SK-N-SH treated with all-trans-retinoic acid at 6 μM for 48 hours (cell line): ENCODE measurements at places on chromosomes 7 and 10.

DNA sequence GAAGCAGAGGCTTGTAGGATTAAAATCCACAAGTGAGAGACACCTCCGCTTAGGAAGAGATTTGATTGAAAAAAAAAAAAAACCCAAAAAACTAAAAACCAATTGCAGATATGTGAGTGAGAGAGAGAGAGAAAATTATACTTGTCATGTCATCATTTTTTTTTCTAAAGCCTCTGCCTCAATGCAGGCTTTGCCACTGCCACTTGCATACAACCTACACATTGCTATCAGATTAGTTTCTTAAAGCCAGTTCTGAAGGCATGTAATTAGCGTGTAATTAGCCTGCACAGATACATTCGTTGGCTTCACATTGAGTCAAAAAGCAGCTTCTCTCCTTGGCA, 86.1 kb upstream of the MTPN start:
- no peak for ATAC-seq

GRCh38 chr7:47192978-47193377, 388.9 kb downstream of the TNS3 start:
- ATAC-seq: no peak

DNA sequence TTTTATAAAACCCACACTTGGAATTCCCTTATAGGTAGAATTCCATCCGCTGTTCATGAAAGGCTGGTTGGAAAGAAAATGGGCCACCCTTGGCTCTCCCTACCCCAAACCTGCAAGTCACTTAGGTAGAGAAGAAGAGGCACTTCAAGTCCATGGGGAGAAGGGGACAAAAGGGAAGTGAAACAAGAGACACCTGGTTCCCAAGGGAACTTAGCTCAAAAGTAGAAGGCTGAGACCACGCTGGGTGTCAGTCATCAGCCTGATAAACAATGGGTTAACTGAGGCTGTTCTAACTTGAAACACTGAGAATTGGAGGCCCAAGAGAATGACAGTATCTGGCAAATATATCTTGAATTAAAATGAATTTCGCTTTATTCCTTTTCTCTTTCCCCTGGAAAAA, 330.8 kb upstream of the NFE2L3 start:
- ATAC-seq: no peak

DNA sequence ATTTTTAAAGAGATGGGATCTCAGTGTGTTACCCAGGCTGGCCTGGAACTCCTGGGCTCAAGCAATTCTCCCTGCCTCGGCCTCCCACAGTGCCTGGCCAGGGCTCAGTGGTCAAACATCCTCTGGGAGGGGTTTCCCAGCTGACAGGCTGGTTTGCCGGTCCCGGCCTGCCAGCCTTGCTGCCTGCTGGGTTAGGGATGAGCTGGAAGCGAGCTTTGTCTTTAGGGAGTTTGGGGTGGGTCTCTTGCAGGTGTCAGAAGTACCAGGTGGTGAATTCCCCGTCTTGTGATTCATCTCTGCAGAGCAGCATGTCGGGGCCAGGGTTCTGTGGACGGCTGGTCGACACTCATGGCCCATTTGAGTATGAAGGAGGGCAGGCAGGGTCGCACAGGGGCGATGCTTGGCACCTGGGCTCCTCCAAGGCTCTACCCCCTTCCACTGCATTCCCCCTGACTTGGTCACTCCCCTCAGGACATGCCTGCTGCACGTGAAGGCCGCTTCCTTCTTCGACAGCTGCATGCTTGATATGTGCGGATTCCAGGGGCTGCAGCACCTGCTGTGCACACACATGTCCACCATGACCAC, 30.3 kb downstream of the ZAN start:
- ATAC-seq: no peak

DNA sequence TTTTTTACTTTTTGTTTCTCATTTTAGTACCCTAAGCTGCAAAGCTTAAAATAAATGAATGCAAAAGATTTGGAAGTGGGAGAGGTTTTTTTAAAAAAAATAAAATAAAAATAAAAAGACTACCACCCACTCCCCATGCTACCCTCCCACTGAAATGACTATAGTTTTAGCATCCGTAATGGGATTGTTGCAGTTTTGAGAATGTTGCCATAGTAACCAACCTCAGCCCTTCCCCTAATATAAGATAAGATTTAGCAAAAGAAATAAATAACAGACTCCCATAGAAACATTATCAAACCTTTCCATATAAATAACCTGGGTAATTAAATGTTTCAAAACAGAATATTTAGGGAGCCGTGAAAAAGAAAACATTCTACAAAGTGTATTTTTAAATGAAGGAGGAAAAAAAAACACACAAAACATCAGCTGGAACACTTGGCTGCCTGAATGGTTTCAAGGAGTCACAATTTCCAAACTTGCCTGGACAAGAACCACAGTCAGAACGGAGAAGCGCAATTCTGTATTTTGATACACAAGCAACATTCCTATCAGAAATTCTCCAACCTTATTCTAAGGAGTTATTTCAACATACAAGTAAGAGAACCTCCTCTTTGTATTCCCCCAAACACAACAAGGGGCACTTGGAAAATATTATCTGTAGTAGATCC, 57.4 kb downstream of the DGKI start:
- no peak for ATAC-seq

DNA sequence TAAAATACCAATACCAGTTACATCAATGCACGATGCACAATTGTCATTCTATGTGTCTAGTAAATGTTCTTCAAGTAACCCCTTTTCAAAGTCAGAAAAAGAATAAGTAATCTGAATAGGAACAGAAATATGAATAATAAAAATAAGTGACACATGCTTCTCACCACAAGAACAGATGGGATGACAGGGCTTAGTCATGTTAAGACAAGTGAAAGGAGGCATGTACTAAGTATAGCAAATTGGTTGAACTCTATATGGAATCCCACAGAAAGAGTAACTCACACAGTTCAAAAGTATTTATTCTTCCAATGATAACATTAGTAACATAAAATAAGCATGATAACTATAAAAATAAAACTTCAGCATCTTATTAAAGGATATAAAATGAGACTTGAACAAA, 100.9 kb upstream of the TAS2R16 start:
- no peak for ATAC-seq

GRCh38 chr10:10869592-10869991, 148.1 kb upstream of the CELF2 start:
- ATAC-seq: no peak

DNA sequence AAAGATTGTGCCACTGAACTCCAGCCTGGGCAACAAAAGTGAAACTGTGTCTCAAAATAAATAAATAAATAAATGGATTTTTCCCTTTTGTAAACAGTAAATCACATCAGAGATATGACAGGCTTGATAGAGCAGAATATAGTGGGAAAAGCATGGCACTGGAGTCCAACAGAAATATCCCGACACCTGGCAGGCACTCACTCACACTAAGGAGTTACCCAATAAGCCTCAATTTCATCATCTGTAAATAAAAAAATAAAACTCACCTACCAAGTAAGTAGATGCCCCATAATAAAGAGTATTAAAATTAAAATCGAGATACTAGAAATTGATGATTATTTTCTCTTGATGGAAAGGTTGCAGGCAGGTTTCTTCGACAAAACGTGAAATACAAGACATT, 1.7 kb downstream of the ATE1 start:
- ATAC-seq: no peak

- ATAC-seq: no peak
Observed at GRCh38 chr10:51020200-51020599, 54.1 kb upstream of the PRKG1 start.

DNA sequence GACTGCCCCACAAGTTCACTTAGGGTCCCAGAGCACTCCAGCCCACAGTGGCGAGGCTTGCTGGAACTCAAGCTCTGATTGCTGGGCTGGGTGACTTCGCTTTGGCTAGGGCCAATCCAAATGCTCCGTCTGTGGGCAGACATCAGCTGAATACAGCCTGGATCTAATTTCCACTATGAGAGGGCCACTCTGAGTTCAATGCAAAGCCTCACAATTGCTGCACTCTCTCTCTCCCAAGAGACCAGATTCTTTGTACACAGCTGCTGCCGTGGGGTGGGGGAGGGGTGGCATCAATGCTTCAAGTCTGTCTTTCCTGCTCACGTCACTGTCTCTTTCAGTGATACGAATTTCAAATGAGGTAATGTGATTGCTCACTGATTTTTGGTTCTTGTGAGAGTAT, 47.3 kb upstream of the BPGM start:
- ATAC-seq: no peak

- ATAC-seq: peak; percentile 74
Observed at GRCh38 chr10:22986771-22987542, 59.1 kb downstream of the ARMC3 start.

DNA sequence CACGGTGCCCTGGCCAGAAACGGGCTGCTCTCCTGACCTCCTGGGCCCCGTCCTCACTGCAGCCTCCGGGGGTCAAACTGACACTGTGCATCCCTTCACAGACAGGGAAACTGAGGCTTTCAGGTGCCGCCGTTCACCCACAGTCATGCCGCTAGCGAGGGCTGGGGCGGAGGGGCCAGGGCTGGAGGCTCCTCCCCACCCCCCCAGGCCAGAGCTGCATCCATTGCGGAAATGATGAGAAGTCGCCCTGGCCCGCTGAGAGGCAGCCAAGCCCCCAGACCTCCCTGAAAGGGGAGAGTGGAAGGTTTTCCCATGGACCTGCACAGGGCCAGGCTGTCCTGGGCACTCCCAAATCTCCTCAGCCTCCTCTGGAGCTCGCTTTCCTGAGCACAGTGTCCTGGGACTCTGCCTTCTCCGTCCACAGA, 16.5 kb upstream of the INPP5A start:
- no peak for ATAC-seq

DNA sequence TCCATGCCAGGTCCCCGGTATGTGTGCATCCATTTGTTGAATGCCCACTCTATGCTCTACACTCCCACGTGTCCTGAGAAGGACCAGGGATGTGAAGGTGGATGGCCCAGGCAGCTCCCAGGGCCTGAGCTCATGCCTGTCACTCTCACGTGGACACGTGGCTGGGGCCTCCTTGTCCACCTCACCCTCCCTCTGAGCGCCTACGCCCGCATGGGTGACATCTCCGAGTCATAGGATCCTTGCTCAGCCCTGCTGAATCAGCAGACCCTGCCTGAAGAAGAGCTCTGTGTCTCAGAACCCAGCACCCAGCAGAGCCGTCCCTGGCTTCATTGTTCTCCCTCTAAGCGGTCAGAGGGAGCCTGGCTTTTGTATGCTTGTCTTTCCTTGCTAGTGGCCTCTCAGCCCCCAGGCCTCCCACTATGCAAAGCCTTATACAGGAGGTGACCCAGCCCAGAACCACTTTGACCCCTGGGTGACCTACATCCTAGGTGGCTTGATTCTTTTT, 107.9 kb upstream of the PPIF start:
- ATAC-seq: peak; percentile 23

DNA sequence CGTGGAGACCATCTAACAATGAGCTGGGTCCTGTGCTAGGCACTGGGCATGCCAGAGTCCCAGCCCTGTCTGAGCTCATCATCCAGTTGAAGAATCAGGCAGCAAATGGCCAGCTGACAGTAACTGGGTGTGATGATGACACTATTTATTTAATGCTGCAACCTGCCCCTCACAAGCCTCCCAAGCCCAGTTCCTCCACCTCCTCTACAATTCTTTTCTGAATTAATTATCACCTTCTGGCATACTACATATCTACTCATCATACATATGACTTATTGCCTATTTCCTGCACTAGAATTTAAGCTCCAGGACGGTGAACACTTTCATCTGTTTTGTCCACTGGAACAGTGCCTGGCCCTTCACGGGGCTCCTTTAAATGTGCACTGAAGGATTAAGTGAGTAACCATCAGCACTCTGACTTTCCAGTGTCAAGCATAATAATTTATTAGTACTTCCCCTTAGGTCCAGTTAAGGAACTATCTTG, 96.7 kb upstream of the LAMB4 start:
- no peak for ATAC-seq

DNA sequence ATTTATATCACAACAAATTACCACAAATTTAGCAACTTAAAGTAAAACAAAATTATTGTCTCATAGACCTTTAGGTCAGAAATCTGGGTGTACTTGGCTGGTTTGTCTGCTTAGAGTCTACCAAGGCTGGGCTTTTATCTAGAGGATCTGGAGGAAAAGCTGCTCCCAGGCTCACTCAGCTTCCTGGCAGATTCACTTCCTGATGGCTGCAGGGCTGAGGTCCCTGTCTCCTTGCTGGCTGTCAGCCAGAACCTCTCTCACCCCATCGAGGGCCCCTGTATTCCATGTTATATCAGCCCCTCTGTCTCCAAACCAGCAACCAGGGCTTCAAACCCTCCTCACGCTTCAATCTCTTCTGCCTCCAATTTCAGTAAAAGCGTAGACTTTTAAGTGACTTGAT, 734.9 kb downstream of the NRG3 start:
- ATAC-seq: no peak

DNA sequence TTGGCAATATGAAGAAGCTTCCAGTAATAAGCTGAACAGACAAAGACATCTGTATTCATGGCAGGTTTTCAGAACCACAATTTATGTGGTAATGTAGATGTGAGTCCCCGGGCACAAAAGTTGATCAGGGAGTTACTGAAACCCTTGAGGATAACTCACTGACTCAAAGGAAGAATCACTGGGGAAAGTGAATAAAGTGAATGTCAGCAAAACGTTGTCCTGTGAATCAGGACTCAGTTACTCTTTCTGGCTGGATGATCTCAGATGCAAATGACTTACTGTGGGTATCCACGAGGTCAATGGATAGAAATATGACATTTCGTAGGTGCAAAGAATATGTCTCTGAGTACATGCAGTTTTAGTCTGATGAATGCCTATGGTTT, 172.8 kb upstream of the CTBP2 start:
- ATAC-seq: no peak

DNA sequence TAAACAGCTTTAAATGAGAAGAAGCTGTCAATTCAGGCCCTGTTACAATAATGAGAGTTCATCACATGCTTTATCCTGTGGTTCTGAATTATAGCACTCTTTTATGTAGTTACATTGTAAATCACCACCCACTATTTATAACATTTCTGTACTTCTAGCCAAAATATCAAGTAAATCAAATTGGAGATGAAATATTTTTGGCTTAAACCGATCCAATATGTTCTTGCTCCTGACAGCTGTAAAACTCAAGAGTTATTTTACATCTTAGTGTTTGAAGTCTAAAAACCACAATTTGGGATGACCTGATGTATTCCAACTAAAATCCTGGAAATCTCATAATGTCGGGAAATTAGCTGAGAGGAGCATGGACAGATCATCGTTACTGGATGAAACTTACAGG, 371.2 kb upstream of the LRRN3 start:
- ATAC-seq: no peak

DNA sequence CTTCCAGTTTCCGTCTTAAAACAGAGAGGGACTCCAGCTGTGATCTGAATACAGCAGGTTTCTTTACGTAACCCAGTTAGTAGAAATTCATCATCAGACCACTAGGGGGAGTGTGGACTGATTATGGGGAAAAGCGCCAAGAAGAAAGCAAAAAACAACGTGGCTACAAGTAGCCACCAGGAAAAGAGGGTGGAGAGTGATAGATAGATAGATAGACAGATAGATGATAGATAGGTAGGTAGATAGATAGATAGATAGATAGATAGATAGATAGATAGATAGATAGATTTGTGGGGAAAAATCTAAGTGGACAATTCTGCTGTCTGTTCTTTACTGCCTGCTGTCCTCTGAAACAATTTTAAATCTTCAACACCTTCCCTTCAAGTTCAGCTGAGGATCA, 12.7 kb upstream of the AKR1B10 start:
- ATAC-seq: peak; percentile 82
